ENCODE measurements at places on chromosomes 1 and 21.

DNA sequence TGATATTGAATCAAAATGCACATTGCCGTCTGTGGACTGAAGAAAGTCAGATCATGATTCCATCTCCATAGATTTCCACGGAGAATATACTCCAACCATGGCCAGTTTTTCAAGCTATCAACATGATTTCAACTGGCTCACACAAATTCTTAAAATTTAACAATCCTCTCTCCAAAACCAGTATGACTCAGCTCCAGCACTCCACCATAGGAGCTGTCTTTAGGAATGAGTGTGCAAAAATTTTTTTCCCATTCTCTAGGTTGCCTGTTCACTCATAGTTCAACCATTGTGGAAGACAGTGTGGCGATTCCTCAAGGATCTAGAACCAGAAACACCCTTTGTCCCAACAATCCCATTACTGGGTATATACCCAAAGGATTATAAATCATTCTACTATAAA lies 40.8 kb downstream of the RGL1 start:
- no peak for DNase-seq

- no peak for DNase-seq
These were observed 60.3 kb downstream of the XCL2 start for GRCh38 chr1:168483539-168483938.

DNA sequence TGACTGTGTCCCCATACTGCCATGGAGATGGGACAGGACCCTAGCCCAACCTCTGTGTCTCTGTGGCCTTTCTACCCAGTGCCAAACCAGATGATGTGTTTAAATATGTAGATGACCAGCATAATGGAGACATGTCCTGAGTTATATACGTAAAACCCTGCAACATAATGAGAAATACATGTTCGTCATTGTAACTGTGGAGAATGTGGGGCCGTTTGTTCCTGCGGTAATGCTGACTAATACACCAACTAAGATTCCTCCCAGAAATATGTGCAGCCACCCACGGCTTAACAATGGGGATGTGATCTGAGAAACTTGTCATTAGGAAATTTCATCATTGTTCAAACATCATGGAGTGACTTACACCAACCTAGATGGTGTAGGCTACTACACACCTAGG lies 71.7 kb upstream of the SIM2 start:
- no peak for DNase-seq

DNA sequence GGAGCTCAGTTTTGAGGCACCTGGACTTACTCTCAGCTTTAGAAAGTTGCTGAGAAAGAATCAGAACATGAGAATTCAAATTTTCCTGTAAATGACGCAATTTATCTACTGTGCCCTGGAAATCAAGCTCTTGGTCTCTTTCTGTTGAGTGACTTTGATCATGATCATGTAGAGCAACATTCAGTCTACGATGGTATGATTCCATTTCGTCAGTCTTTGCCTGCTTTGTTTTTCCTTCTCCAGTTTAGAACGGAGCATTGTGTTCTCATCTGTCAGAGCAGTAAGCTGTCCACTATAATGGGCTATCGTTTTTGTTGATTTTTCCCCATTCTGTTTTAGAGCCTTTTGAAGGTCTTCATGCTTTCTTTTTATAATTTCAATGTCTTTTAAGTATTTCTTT lies 20.7 kb downstream of the SFT2D2 start:
- DNase-seq = no peak

- no peak for DNase-seq
These were observed 345.7 kb downstream of the ZNF326 start for GRCh38 chr1:90340606-90341005.
